T-helper 2 cell (primary cell): ENCODE measurements at places on chromosomes 11 and 22.

DNA sequence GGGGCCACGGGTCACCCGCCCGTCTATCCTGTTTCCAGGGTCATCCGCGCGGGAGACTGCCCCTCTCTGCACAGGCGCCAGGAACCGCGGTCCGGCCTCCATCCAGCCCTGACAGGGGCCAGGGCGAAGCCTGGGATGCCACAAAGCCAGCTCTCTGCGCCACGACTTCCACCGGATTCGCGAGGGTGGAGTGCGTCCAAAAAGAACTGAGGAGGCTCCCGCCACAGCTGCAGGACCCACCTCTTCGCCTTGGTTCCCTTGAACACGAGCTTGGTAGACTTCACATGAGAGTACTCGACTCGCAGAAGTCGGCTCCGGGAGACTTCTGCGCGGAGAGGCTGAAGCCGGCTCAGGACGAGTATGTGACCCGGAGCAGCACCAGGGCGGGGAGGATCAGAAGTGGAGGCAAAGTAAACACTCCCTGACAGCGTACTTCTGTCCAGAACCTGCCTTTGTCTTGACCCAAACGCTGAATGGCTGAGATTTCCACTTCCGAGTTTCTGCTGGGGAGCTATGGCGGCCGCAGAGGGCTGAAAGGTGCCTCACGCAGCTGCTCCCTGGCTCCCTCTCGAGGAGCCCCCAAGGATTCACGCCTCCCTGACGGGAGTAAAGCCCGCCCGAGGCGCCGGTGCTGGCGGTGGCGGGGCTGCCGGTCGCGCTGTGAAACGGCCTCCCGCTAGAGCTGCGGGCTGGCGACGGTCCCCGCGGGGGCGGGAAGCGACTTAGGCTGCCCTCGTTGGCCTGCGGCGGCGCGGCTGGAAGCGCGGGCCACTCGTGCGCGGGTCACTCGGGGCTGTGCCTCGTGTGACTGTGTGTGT is 4566.7 kb upstream of the OR11H1 start:
- DNase-seq, result no peak

DNA sequence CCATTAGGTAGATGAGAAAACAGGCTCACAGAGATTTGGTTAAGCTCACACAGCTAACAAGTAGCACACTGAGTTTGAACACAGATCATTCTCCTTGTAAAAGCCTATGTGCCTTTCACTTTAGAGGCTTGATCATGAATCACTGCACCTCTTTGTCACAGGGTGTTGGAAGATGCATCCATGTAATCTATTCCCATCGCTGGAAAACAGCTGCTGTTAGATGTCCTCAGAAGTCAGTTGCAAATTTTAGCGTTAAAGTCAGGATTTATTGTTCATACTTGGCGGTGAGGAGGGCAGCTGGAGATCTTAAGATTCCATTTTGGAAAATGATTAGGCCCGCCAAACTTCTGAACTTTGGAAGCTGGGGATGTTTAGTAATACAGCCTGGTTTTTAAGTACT is 2.6 kb downstream of the CNTF start:
- DNase-seq, result no peak

- no peak for DNase-seq
These were observed 7.3 kb upstream of the TBX1 start for GRCh38 chr22:19753090-19753842.

GRCh38 chr11:9576701-9577381 is 3.4 kb downstream of the WEE1 start:
- DNase-seq, result peak; percentile 49

DNA sequence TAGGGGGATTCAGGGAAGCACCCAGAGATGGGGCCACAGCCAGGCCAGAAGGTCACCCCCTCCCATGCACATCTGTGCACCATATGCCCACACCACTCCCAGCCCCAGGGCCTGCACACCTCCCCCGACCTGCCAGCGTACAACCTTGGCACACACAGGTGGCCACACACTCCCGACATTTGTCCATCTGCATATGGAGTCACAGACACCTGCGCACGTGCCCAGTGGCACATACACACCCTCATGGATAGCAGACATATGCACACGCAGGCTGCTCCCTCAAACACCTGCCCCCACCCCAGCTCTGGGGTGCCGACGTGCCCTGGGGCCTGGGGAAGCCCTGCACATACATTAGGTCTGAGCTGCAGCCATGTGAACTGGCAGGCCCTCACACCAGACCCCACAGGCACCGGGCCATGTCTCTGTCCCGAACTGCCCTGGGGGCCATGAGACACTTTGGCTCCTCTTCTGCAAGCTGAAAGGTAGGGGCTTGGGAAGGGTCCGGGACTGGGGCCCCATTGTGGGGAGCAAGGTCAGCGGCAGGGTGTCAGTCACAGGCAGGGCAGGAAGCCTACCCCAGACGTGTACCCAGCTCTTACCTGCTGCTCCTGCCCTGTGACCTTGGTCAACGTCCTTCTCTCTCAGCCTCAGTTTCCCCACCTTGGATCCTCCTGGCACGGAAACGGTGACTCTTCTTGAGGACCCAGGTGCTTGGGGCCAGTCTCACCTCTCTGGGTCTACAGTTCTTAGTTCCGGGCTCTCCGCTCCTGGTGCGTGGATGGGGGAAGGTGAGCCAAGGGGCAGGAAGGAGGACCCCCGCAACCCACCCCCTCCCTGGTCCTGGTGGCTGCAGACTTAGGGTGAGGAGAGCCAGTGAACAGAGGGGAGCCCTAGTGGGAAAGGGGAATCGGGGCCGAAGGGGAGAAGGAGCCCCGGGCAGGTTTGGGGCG is 579 bp upstream of the CABP7 start:
- DNase-seq, result no peak

GRCh38 chr11:40370821-40371616 is 1088.4 kb downstream of the LRRC4C start:
- DNase-seq, result no peak

- no peak for DNase-seq
These were observed 40.7 kb downstream of the LMO1 start for GRCh38 chr11:8222820-8223512.

- no peak for DNase-seq
These were observed 133.0 kb downstream of the BRD1 start for GRCh38 chr22:49694462-49695260.

DNA sequence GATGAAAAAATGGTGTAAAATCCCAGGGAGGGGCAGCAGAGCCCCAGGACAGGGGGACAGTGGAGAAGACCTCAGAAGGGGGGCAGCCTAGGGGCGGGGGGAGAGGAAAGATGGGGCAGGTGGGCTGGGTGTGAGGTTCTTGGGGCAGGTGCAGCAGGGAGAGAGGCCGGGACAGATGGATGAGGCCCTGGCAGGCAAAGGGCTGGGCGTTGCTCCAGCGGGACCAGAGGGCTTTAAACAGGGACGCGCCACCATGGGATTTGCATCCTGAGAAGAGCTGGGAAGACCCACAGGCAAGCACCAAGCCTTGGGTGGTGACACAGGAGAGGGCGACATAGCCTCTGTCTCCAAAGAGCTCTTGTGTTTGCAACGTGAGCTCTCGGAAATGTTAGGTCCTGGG is 1342.8 kb downstream of the TBC1D22A start:
- DNase-seq, result no peak

GRCh38 chr22:38017272-38017920 is 33.0 kb upstream of the SOX10 start:
- DNase-seq, result no peak

GRCh38 chr11:94795476-94796189 is 27.5 kb downstream of the AMOTL1 start:
- DNase-seq, result no peak

DNA sequence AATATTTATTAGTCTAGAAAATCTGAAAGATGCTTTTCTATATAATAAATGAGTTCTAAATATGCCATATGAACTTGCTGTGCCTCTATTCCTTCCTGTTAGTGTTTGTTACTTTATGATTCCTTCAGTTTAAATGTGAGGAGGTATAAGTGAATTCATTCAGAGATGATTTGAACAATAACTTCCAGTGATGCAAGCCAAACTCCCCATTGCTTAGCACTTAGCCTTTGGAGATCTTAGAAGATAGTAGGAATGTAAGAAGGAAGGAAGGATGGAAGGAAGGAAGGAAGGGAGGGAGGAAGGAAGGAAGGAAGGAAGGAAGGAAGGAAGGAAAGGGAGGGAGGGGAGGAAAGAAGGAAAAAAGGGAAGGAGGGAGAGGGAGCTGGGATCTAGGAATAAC is 25.1 kb downstream of the MMP13 start:
- no peak for DNase-seq

GRCh38 chr11:120249279-120250262 is 9.6 kb downstream of the POU2F3 start:
- no peak for DNase-seq

DNA sequence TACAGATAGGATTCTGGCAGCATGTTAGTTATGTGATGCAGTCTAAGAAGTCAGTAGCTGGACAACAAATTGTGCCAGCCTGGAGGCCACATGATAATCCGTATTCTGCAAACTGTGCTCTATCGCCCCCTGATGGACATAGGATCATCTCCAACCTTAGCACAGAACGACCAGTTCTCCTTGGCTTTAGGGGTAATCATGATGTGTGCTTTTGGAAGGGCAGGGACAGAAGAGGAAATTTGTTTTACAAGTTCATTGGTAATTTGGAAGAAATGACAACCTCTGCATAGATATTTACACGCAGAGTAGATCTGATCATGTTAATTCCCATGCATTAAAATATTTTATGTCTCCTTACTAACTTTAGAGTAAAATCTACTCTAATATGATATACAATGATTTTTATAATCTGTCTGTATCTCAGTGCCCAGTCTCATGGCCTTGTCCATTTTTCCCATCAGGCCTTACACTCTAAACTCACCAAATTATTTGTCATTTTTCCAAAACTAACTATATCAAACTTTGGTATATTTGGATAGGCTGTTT is 12.1 kb downstream of the OR10D3 start:
- no peak for DNase-seq
